ENCODE measurements at places on chromosomes 1 and 21.
A peak's percentile ranks its signal among the peaks of the same experiment; 100 is the strongest.

DNA sequence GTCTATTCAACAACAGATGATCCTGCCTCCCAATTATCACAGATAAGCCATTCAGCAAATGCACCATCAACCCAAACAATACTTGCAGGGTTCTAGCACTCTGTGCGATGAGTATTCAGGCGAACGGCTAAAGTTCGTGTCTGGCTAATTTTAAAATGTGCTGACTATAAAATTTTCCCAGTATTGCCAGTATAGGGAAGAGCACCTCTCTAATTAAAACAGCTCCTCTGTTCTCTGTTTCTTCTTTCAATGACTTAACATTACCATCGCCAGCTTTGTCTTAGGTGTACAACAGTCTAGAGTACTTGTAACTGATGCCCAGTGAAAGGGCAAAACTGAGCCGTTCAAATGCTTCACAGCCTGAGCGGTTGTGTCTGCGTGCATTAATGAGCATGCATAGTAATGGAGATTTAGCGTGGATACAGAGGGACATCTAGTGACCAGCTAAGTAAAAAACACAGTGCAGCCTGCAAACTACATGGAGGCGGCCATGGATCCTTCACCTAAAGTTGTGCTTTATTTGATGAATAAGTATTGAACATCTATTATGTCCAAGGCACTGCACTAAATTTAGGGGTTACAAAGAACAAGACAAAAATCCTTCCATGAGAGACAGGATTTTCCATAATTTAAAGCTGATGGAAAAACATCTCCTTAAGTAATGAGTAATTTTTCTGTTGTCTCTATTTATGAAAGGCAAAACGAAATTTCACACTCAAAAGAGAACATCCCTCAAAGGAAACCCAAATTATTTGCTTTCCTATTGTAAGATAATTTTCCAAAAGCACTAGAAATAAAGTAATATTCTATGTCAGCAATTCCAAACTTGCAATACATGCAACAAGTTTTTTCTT, 120.0 kb downstream of the SETD4 start:
- DNase-seq, result no peak

DNA sequence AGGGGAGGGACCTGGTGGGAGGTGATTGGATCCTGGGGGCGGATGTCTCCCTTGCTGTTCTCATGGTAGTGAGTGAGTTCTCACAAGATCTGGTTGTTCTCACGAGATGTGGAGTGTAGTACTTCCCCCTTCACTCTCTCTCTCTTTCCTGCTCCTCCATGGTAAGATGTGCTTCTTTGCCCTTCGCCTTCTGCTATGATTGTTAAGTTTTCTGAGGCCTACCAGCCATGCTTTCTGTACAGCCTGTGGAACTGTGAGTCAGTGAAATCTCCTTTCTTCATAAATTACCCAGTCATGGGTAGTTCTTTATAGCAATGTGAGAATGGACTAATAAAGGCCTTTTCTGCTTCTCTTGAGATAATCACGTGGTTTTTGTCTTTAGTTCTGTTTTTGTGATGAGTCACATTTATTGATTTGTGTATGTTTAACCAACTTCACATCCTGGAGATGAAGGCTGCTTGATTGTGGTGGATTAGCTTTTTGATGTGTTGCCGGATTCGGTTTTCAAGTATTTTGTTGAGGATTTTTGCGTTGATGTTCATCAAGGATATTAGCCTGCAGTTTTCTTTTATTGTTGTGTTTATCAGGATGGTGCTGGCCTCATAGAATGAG, 45.5 kb downstream of the RABGAP1L start:
- no peak for DNase-seq

GRCh38 chr1:95752515-95753381, 518.7 kb downstream of the RWDD3 start:
- DNase-seq, result no peak

DNA sequence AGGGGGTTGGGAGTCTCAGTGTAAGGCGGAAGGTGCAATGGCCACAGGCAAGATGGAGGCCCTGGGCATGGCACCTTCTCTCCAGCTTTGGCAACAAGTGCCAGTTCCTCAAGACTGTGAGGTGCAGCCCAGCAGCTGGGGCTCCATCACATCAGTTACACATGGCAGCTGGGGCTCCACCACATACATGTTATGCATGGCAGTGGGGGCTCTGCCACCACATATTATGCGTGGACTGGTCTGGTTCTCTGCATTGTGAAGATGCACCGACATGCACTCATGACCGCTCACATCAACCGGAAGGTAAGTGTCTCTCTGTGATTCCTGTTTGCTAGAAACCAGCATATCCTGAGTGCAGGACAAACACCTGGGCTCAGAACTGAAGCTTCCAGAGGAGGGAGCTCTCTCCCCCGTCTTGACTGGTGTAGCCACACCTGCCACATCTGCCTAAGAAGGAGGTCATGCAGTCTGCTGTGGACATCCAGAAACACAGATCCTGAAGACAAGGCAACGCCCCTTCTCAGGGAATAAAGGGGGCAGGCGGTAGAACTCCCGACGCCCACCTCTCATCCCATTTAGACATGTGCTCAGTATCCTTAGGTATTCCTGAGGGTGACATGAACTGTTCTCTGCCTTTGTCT, 104.1 kb upstream of the TMPRSS2 start:
- no peak for DNase-seq

- no peak for DNase-seq
These were observed 156.2 kb downstream of the ZBTB18 start for GRCh38 chr1:244207042-244207934.

DNA sequence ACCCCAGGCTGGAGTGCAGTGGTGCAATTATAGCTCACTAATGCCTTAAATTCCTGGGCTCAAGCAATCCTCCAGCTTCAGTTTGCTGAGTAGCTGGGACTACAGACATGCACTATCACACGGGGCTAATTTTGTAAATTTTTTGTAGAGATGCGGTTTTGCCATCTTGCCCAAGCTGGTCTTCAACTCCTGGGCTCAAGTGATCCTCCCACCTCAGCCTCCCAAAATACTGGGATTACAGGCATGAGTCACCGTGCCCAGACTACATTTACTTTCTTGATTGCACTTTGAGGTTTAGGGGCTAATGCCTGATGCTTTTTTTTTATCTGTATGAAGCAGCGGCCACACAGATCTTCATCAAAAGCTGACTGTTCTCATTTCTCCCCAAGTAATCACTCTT, 124.6 kb downstream of the KIF26B start:
- DNase-seq, result no peak

GRCh38 chr1:63487336-63488065, 35.5 kb downstream of the ITGB3BP start:
- no peak for DNase-seq

DNA sequence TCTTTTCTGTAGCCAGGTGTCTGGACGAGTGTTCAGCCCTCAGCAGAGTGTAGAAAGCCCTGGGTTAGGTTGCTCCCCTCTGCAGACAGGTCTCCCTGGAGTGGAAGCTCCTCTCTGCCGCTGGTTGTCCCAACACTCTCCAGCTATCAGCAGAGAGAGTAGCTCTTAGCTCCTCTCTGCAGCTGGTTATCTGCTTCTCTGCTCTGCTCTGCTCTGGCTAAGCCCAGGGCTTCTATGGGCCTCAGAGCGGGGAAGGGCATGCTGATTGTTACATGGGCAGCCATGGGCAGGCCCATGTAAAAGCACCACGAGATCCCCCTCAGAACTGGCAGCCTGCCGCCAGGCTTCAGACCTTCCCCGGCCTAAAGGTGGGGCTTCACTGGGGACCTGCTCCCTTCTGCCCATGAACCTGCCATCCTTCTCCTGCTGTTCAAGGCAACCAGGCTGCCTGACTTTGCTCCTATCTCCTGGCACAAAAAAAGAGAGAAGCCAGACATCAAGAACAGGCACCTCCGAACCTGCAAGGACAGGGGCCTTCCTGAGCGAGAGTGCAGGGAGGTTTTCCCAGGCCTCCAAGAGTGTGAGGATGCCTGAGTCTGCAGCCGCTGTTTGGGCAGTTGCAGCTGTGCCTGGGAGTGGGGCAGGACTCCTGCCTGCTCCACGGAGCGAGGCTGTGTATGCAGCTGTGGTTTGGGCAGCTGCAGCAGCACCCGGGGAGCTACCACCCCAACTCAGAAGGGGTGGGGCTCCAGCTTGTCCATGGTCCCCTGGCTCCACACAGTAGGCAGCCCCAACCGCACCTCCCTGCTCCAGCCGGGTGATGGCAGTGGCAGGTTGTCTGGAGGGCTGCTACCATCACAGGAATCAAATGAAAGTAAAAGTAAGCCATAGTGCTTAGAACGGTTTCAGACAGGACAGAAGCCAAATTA, 973.7 kb downstream of the LTN1 start:
- no peak for DNase-seq

DNA sequence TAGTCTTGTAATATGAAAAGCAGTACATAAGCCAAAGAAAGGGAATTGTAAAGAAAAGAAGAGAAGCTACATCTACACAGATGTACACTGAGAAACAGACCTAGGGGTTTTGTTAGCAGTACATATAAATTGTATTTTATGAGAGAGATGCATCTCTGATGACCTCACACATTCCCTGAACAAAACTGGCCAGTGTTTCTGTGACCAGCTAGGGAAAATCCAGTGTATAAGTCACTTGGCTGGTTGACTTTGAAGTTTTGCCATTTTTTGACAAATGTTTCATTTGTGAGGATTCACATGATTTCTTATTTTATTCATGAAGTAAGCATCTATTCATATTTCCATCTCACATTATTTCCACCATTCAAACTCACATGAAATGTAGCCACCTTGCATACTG, 28.3 kb upstream of the DYNLT5 start:
- DNase-seq, result no peak

GRCh38 chr21:34004013-34004938, 69.1 kb upstream of the MRPS6 start:
- no peak for DNase-seq

DNA sequence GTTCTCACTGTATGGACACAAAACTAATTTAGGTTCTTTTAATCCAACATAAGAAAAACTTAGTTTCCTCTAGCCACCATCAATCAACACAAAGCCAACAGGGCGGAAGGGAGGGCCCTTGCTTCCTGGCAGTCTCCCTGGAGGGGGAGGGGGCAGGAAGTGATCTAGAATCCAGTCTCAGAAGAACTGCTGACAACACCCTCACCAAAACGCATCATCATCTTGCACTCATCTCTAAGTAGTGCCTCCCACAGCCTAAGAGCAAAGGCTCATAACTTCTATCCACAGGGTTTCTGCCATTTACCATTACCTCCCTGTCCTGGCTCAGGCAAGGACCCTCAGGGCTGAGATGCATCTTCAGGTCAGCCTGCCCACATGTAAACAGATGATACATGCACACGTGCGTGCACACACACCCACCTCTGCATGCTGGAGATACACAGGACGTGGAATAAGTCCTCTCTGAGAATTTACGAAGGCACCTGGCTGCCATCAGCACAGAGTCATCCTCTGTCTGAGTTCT, 20.5 kb downstream of the HIVEP3 start:
- no peak for DNase-seq

DNA sequence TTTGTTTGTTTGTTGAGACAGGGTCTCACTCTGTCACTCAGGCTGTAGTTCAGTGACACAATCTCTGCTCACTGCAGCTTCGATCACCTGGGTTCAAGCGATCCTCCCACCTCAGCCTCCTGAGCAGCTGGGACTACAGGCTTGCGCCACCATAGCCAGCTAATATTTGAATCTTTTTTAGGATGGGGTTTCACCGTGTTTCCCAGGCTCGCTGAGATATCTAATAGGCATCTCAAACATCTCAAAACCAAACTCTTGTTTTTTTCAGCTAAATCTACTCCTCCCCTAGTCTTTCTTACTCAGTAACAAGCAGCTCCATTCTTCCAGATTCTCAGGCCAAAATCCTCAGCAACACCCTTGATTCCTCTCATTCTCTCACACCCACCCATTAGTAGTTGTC, 22.0 kb upstream of the SRRM1 start:
- DNase-seq, result no peak

GRCh38 chr1:55358581-55358980, 143.4 kb upstream of the USP24 start:
- no peak for DNase-seq

DNA sequence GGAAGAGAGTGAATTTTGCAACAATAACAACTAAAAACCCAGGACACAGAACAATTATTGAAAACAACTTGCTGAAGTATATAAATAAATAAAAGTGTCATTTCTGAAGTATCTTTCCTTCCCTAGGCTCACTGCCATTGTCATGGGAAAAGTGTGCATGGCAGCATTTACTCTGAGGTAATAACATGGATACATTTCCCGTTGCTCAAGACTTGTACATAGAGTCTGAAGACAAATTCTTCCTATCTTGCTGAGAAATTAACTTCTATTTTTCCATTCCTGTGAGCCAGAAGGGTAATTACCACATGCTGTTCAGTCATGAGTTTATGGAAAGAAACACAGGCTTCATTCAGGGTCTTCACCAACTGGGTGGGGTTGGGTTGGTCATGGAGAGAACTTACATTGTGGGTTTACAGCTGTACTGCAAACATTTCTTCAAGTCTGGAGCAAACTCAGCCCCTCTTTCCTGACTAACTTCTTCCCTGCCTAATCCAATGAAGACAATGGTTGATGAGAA, 32.2 kb downstream of the ST6GALNAC3 start:
- no peak for DNase-seq

GRCh38 chr1:31509124-31510072, 66.9 kb upstream of the TINAGL1 start:
- no peak for DNase-seq

DNA sequence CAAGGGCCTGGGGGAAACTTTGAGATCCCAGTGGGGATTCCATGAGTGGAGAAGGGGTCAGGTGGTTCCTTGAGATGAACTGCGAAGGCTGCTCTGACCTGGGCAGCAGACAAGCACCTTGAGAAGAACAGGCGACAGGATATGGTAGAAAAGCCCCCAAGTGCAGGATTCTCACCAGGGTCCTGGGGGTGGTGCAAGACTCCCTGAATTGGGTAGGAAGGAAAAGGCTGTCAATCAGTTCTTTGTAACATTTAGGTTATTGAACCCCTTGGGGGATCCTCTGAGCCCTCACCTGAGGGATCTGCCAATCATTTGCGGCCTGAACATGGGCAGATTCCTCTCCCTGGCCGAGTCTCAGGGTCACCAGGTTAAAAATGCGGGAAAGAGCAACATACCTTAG, 2.4 kb upstream of the PRAMEF12 start:
- no peak for DNase-seq

DNA sequence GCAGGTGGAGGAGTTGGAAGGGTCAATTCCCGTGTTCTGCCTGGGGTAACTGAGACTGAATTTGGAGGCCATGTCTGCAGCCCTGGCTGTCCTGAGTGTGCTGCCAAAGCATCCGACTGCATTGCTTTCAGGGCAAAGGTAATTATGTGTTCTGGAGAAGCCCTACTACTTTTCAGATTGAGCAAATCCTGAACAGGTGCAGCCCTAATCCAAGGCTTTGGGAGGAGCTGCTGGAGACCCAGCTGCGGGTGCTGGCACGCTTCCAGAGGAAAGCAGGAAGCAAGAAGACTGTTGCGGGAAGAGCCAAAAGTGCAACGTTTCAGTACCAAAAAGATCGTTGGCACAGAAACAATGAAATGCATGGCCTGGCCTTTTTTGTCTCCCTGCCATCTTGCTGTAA, 73.7 kb upstream of the NRIP1 start:
- no peak for DNase-seq

GRCh38 chr1:22018583-22019559, 17.4 kb downstream of the CELA3A start:
- peak; percentile 25 for DNase-seq

GRCh38 chr1:116352349-116352813, 20.7 kb upstream of the ATP1A1 start:
- no peak for DNase-seq
